BE2C (cell line): ENCODE measurements at places on chromosomes 11 and 22.

DNA sequence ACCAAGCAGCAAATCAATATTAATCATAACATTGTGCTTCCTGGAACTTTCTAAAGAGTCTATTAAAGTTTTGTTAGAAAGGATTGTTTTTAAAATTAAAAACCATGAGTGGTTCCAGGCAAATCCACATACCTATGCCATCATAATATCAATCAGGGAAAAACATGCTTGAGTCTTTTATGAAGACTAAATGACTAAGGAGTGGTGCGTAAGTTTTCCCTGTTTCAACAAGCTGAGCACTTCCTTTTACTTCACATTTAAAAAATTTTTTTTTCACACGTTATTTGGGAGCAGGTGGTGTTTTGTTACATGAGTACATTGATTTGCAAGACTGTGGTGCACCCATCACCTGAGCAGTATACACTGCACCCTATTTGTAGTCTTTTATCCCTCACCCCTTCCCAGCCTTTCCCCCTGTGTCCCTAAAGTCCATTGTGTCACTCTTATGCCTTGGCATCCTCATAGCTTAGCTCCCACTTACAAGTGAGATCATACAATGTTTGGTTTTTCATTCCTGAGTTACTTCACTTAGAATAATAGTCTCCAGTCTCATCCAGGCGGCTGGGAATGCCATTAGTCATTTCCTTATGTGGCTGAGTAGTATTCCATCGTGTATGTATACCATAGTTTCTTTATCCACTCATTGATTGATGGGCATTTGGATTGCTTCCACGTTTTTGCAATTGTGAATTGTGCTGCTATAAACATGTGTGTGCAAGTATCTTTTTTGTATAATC, 1190.3 kb upstream of the RAG2 start:
- no peak for DNase-seq

DNA sequence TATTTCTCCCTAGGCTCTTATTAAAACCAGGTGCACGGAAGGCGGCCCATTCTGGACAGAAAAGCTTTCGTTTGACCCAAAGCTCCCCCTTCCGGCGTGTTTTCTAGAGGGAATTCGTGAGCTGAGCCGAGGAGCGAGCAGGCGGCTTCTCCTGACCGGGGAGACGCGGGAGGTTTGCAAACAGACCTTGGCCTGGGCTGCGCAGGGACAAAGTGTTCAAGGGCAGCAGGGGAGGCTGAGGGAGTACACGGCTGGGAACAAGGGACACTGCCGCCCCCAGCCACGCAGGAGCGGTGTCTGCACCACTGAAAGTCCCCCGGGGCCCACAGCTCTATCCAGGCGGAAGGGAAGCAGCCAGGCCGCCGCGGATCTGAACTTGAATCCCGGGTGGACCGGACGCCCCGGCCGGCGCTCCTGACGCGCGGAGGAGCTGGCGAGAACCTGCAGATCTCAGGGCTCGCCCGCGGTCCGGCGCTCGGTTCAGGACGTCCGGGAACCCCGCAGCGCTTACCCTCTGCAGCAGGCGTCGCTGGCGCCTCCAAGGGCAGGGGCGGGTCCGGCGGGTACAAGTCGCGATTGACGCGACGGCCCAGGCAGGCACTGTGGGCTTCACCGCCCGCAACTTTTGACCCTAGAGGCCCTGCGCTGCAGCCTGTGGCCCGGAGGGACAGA, 101.9 kb downstream of the WT1 start:
- no peak for DNase-seq

DNA sequence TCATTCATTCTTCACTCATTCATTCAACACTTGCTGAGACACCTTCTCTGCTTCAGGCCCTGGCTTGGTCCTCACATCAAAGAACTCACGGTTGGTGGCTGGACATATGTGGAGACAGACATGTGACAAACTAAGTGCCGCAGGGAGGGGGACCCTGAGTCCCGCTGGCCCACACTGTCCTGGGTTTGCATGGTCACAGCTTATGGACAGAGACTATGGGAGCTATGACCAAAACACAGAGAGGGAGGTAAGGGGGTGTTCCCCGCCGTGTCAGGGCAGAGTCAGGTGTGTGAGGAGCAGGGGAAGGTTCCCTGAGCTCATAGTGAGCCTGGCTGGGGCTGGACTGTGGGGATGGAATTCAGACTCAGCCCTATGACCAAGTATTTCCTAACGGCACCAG, 123.1 kb downstream of the MPPED1 start:
- DNase-seq: no peak

DNA sequence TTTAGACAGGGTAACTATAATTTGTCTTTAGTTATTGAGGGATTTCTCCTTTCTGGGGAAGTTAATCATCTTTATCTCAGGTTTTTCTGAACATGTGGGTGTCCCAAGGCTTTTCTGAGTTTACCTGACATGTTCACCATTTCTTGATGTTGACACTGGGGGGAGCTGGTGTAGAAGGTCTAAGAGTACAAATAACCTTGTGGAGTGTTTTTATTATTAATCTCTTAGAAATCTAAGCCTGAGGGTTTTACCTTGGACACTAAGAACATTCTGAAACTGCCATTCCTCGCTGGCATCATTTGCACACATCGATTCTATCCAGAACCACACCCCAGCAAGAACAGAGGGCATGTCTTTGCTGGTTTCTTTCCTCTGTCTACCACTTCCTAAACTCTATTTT, 15.6 kb upstream of the C11orf91 start:
- no peak for DNase-seq

DNA sequence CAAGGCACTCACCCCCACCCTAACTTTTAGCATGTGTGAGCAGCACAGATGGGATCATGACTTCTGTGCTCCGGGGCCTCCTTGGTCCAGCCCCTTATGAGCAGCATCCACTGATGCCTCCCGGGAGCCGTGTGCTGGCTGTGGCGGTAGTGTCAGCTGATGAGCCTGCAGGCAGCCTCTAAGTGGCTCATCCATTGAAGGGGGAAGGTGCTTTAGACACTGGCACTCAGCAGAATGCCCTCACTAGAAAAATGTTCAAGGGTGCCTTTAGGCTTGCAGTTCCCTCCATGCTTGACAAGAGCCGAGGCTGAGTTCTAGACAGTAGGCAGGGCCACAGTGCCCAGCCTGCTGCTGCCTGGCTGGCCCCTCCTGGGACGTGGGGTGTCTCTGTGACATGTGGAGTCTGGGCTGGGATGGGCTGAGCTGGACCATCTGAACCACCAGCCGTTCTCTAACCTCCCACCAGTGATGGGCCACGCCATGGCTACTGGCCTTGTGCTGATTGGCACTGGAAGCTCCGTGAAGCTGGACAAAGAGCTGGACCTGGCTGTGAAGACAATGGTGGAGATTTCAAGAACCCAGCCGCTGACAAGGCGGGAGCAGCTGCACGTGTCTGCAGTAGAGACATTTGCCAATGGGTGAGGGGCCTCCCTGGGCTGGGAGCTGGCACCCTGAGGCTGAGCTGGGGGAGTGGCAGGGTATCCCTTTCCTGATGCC, 5.8 kb downstream of the TTC38 start:
- DNase-seq: no peak
